ENCODE measurements at places on chromosomes 7 and 10. TPM values are rescaled to one million over a fixed set of nuclear protein-coding genes. Genes with fewer than 3 reads are reported as not detected.

Gene LHFPL3
- total RNA-seq, result not detected

GRCh38 chr7:1060315-1061072, 16.1 kb downstream of the GPR146 start:
- no peak overlapping the region for H3K27ac ChIP-seq
- DNase-seq, result peak; percentile 18

DNA sequence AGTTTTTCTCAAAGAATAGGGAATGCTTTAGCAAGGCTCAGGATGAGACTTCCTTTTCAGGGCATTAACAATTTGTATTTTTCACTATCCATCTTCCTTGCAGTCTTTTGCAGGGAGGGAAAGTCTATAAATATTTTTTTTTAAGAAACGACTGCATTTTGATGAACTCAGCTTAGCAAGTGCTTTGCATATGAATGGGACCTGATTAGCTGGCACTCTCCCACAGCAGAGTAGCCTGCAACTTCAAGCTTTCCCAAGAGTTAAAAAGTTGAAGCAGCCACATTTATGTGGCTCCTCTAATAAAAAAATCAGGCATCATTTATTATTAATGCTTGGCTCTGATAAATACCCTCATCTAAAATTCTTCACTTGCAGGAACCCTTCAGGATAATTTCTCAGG, 134.0 kb downstream of the GRID1 start:
- H3K27ac ChIP-seq, result no peak overlapping the region
- H3K36me3 ChIP-seq, result no peaks in the 10 kb centered on the region
- DNase-seq, result no peak
- no peak overlapping the region for H3K4me3 ChIP-seq

GRCh38 chr7:100367251-100367620, 6.1 kb upstream of the PILRA start:
- no peak overlapping the region for H3K27ac ChIP-seq
- H3K4me3 ChIP-seq, result no peak overlapping the region
- no peak for DNase-seq
- H3K36me3 ChIP-seq, result peaks cover 10% of the 10 kb centered on the region
- H3K27me3 ChIP-seq, result no peaks in the 10 kb centered on the region
- H3K4me1 ChIP-seq, result no peaks in the 10 kb centered on the region

DNA sequence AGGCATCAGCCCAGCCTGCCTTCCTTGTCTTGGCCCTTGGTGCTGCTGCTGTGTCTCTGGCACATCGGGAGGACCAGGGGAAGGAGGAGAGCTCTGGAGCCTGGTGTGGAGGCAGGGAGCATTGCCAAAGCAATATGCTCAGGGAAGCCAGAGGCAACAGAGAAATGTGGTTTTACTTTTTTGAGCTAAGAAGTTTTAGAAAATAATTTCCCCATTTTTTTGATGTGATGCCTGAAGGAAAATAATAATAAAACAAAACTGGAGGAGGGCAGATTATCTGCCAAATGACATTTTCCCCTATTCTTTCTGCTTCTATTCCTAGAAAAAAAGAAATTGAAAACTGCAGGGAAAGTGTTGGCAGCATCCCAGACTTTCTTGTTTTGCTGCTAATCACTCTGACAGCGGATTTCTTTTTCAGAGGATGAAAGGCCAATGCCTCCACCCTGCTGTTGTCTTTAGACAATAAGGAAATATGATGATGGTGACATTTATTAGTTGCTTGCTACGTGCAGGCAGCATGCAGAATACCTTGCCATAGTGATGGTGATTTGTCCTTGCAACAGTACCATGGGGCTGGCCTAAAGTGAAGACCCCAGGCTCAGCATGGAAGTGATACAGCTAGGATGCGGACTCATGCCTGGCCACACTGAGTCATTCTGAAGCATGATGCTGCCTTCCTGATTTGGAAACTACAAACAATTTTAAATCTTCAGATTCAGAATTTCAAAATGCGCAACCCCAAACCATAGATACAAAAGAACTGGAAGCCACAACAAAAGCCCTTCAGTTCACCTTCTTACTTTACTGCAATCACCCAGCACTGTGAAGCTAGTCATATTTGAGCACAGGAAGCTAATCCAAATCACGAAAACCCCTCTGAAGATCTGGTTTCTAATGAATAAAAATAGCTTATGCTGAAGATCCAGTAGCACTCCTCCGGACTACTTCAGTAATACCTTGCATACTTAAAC, 260.2 kb upstream of the TMEM72 start:
- H3K36me3 ChIP-seq, result no peaks in the 10 kb centered on the region
- DNase-seq, result no peak
- H3K27ac ChIP-seq, result no peak overlapping the region

- H3K4me1 ChIP-seq, result peaks cover 9% of the 10 kb centered on the region
- no peak for DNase-seq
- H3K4me3 ChIP-seq, result peak overlapping the region; percentile 80
These were observed 625 bp upstream of the GSTO2 start for GRCh38 chr10:104268405-104268712.

DNA sequence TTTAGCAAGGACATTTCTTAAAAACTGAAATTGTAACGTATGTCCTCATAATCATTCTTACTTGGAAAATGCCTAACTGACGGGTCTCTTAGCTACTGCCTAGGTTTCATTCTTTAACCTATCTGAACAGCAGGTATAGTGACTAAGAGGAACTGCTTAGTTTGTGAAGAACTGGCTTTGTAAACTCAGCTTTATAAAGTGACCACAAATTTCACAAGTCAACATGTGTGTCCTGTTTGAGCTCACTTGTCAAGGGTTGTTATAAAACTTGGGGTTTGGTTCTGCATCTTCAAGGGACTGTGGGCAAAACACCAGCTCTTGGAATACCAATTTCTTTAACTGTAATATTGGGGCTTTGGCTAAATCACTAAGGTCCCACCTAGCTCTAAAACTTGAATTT, 32.2 kb downstream of the MRPS33 start:
- H3K4me1 ChIP-seq, result peaks cover 17% of the 10 kb centered on the region
- peak; percentile 45 for DNase-seq
- H3K4me3 ChIP-seq, result no peak overlapping the region
- H3K36me3 ChIP-seq, result no peaks in the 10 kb centered on the region
- H3K27me3 ChIP-seq, result no peaks in the 10 kb centered on the region
- no peak overlapping the region for H3K27ac ChIP-seq

DNA sequence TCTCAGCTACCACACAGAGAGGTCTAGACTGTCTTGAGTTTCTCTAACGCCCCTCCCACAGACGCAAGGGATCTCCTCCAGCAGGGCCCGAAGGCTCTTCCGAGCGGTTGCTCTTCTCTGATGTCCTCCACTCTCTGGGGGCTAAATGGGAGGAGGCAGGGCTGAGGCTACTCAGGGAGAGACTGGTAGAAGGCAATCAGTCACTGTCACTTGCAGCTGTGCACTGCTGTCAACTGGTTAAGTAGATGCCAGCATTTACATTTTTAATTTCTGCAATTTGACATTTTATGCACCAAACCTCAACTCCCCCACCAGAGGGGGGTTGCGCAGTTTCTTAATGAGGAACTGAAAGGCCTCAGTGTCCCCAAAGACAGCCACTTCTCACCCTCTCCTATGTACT, 442.8 kb downstream of the PLXNA4 start:
- peaks cover 47% of the 10 kb centered on the region for H3K4me1 ChIP-seq
- DNase-seq, result no peak
- no peak overlapping the region for H3K27ac ChIP-seq
- no peaks in the 10 kb centered on the region for H3K36me3 ChIP-seq
- H3K4me3 ChIP-seq, result no peak overlapping the region

Gene ZNF117
- total RNA-seq, result 7.3 TPM

DNA sequence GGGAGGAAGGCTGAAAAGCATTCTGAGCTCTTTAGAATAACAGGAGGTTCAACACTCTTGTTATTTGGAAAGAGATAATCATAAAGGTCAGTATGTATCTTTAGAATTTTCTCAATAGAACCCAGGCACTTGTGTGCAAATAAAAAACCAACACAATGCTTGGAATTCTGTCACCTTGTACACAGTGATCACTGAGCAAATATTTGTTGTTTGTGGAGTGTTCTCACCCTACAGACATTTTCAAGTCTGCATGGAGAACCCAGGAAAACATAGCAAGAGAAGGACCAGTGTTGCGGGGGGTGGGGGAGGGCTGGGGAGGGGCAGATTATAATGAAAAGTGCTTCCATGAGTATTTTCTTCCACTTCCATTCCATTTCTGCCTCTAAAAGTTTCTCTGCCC, 87.4 kb downstream of the FAM107B start:
- DNase-seq, result no peak
- H3K36me3 ChIP-seq, result no peaks in the 10 kb centered on the region
- no peaks in the 10 kb centered on the region for H3K27me3 ChIP-seq
- H3K4me3 ChIP-seq, result no peak overlapping the region
- peaks cover 14% of the 10 kb centered on the region for H3K4me1 ChIP-seq
- H3K27ac ChIP-seq, result no peak overlapping the region

Gene SPDYE1
- not detected for total RNA-seq

Gene LLCFC1
- total RNA-seq, result not detected

GRCh38 chr7:131653418-131654248, 97.2 kb upstream of the PODXL start:
- H3K4me1 ChIP-seq, result peaks cover 23% of the 10 kb centered on the region
- peak; percentile 23 for DNase-seq

DNA sequence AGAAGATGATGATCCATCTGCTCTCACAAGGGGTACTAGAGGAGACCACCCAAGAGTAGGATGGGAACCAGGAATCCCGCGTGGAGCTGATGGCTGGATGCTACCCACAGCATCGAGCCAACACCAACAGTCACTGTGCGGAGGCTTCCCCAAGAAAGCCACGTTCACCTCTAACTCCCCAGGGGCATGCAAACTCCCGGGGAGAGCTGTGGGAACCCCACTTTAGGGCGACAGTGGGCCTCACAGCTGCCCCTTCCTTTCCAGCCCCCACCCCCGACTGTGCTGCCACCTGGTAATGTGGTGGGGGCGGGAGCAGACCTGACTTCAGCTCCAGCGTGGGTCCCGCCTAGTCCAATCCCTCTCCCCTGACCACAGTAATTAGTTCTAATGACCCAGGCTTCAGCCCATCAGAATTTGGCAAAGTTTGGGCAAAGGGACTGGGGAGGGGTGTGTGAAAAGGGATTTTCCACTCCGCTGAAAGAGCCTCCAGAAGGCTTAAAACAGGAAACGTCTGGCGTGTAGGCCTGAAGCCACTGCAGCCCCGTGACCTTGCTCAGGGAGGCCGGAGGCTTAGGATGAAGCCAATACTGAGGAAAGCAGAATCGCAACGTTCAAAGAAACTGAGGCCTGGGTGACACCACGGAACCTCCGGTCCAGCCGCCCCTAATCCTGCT, 20.3 kb downstream of the ASB13 start:
- DNase-seq, result no peak
- H3K36me3 ChIP-seq, result no peaks in the 10 kb centered on the region
- no peak overlapping the region for H3K4me3 ChIP-seq

GRCh38 chr10:79056361-79056735, 12.4 kb upstream of the ZMIZ1 start:
- H3K27ac ChIP-seq, result no peak overlapping the region
- no peaks in the 10 kb centered on the region for H3K4me1 ChIP-seq
- no peaks in the 10 kb centered on the region for H3K27me3 ChIP-seq

- H3K4me1 ChIP-seq, result peaks cover 10% of the 10 kb centered on the region
- H3K4me3 ChIP-seq, result no peak overlapping the region
- no peaks in the 10 kb centered on the region for H3K36me3 ChIP-seq
- peak overlapping the region; percentile 26 for H3K27ac ChIP-seq
These were observed 270.4 kb downstream of the HGF start for GRCh38 chr7:81499262-81500116.

GRCh38 chr10:13340068-13340467, 8.0 kb downstream of the SEPHS1 start:
- H3K27ac ChIP-seq, result no peak overlapping the region
- H3K4me3 ChIP-seq, result no peak overlapping the region
- no peaks in the 10 kb centered on the region for H3K4me1 ChIP-seq
- no peak for DNase-seq
- no peaks in the 10 kb centered on the region for H3K36me3 ChIP-seq

DNA sequence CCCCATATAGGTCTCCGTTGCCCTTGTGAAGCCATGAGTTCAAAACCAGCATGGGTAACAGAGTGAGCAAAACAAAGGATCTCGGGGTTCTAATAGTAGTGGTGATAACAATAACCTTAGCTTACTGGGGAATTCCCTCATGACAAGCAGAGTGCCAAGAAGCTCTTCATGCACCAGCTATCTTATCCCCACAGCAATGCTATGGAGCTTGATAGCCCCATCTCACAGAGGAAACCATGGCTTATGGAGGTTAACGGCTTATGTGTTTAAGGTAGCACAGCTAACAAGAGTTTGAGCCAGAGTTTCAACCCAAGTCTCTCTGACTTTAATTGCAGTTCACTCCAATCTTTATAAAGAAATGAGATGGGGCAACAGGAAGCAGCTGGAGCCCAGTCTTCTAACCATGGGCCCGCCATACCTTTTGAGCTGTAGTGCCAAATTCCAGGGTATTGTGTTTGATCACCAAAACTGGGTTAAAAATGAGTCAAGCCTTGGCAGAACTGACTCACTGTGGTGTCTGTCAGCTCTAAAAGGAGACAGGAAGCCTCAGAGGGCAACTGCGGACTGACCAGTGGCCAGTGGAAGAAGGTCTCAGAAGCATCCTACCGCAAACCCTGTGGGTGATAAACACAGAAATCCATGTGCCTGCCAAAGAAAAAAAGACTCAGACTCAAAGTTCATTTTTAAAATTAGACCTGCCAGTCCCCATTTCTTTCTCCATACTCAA, 16.5 kb upstream of the PLAU start:
- peak overlapping the region; percentile 97 for H3K27ac ChIP-seq
- peak; percentile 63 for DNase-seq
- H3K27me3 ChIP-seq, result no peaks in the 10 kb centered on the region
- H3K4me3 ChIP-seq, result no peak overlapping the region
- no peaks in the 10 kb centered on the region for H3K36me3 ChIP-seq
